Nephron progenitor cell (in vitro differentiated cells): ENCODE measurements at places on chromosomes 3 and 15.

DNA sequence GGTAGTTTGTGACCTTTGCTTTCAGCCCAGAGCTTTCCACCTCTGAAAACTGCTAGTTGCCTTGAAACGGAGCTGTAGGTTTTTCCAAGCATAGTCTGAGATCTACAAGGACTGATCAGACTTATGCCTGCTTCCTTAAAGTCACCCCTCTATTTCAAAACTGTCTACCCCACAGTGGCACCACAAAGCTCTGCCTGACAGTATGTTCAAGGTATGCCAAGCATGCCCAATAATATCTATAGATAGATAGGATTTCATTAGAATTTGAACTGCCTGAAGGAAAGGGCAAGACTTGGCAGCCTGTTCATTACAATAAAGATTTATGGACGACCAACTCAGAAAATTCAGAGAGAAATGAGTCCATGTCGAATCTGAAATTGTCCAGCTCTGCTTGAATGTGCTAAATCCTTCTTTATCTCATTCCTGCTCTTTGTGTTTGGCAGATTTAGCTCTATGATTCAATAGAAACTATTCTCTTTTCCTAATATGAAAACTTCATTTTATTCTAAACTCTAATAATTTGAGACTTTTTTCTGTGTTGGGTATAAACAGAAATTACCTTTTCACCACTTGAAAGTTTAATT is 227.6 kb upstream of the TBC1D5 start:
- DNase-seq = no peak

DNA sequence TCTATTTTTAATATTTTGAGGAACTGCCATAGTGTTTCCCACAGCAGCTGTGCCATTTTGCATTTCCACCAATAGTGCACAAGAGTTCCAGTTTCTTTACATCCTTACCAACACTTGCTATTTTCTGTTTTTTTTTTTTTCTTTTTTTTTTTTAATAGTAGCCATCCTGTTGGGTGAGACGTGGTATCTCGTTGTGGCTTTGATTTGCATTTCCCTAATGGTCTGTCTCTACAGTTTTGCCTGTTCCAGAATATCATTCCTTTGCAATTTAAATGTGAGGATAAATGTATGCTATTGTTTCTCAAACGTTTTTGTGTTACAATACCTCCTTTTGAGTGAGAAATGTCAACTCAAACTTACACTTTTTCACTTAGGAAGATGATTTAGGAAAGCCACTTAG is 22.4 kb downstream of the RCN2 start:
- DNase-seq = no peak

DNA sequence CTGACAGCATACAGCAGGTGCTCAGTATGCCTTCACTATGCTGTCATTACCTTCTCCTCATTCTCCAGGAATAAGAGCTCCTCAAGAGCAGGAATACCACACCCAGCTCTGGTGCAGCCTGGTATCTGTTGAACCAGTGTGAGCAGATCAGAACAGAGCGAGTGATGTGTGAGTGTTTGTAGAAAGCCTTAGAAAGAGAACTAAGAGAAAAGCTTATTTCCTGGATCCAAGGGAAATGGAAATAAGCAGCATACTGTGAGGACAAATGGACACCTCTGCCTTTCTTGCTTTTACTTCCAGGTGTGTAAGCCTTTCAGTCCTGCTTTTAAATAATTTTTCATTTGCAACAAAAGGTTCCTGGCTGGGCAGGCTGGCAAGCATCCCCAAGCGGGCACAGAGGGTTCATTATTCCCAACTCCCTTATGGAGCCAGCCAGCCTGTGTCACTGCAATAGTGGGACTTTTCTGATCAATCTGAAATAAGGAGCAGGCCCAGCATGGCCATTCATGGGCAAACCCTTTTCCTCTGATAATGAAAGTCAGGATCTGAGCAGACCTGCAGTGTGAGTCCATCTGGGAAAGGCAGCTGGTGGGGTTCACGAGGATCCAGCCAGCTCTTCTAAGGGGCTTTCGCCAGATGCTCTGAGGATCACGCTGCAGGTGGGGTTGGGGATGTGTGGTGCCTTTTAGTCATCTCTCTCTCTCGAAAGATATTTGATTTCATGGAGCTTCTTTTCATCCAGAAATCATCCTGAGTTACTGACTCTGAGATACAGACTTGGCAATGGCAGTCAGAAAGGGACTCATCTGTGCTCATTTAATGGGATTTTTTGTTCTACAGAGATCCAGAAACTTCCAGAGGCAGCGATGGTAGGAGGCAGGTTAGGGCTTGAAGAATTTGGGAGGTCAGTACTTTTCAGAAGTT is 594.9 kb upstream of the CFAP20DC start:
- DNase-seq = no peak

DNA sequence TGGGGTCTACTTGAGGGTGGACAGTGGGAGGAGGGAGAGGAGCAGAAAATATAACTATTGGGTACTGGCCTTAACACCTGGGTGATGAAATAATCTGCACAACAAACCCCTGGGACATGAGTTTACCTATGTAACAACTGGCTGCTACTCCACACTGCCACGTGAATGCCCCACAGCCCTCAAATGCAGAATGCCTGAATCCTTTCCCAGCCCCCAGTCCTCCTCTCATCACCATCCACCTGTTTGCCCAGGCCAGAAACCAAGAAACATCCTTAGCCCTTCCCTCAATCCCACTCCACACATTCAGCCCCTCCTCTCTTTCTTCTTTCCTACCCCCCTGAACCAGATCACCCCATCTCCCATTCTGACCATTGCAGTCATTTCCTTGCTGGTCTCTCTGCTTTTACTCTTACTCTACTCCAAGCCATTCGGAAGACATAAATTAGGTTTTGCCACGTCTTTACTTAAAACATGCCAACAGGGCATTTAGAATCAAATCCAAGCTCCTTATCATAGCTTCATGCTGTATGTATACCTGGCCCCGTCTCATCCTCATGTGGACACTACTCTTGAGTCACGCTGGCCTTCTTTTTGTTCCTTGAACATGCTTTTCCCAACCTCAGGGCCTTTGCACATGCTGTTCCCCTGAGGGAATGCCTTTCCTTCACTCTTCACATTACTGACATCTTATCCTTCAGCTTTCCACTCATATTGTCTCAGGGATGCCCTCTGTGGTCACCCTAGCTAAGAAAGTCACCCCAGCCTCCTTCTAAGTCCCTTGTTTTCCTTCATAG is 137.5 kb upstream of the ABHD17C start:
- no peak for DNase-seq

GRCh38 chr3:42476225-42477125 is 26.0 kb upstream of the VIPR1 start:
- no peak for DNase-seq

DNA sequence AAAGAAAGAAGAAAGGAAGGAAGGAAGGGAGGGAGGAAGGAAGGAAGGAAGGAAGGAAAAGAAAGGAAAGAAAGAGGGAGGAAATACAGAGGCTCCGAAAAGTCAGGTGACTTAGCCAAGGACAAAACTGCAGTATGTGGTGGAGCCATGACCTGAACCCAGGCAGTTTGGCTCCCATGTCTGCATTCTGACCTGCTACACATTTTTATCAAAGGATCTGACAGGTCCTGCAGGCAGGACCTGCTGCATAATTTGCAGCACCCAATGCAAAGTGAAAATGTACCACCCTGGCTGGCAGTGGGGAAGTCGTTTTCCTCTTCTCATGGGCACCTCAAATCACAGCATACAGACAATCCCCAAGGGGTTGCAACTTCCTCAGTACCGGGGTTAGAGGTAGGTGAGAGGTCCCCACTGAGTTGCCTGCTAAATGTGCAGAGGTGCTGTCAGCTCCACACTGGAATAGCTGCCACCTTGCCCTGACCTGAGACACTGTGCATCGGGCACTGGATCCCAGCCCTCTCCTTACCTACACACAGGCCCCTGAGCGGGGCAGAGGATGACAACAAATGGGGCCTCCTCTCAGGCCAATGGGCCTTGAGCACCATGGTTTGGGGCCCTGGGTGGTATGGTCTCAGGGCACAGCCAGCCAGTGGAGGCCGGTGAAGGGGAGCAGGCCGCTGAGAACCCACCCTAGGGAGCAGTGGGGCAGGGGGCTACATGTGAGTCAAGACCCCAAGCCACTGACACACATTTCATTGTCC is 175.1 kb downstream of the SHQ1 start:
- DNase-seq = no peak

DNA sequence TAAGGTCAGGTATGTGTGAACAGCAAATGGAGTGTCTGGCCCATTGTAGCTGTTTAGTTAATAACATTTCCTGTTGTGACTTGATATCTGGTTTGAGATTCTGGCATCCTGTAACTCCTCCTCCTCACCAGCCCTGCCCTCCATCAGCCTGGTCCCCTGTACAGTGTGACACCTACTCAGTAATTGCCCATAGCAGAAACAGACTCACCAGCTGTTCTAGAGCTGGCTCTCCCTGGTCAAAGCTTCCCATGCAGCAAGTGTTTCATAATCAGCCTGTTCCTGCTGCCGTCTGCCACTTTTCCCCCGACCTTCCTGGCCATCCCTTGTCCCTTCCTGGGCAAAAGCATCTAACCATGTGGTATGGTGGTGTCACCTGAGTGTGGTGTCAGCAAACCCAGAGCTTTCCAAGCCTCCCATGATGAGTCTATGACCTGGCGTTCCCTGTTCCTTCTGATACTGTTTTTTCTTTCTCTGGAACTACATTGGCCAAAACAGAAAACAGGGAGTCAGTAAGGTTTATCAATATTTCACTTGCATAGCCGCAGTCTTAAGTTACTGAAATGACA is 55.4 kb downstream of the B3GALNT1 start:
- DNase-seq = no peak

DNA sequence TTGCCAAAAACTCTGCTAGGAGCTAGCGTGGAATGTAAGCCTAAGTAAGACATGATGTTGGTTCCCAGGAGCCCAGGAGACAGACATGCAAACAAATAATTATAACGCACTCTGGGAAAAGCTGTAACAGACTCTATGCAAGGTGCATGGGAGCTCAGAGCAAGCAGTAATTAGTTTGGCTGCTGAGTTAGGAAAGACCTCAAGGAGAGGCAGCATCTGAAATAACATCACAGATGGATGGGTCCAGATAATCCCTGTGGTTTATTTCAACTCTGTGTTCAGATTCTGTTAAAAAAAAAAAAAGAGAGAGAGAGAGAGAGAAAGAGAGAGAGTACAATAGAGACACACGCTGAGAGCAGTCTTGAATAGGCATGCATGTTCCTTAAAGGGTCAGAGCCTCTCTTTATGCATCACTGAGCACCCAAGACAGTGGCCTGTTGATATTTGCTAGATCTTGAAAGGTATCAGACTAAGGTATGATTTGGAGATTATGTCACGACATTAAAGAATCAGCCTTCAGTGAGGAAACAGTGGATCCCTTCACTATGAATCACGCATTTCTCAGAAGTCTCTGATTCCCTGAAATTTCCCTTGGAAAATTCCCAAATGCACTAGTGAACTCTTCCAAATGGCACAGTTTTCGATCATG is 124.4 kb upstream of the LIPC start:
- no peak for DNase-seq

- DNase-seq = no peak
Observed at GRCh38 chr3:141085343-141086070, 34.4 kb downstream of the SPSB4 start.

DNA sequence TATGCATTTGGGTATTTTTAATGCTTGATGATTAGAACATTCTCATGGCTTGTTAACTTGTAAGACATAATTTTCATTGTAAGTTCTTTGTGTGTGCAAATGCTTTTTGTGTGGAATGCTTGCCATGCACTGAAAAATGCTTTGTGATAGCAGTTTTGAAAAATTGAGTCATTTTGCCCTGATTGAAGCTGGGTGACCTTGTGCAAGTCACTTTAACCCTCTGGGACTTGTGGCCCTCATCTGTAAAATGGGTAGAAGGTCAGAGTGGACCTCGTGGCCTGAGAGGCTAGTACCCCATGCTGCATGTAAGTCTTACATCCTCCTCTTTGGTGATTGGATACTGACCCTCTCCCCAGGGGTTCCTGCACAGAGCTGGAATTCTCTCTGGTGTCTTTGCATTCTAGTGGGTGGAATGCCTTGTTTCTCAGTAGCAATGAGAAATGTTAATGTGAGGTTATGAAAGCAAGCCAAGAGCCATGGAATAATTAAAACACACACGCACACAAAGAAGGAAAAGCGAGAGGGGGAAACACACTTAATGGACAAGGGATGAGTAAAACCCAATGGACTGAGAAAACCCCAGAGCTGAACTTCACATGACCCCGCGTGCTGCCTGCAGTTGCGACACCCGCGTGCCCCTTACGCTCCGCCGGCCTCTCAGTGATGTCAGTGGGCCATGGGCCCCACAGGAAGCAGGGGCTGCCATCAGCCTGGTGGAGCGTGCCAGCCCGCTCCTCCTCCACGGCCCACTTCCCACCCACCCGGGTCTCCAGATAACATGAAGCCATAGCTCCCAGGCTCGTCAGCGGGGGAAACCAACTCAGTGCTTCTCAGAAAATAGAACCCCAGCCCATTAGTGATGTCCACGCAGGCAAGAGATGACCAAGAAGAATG is 44.0 kb downstream of the SMAD3 start:
- peak; percentile 69 for DNase-seq

DNA sequence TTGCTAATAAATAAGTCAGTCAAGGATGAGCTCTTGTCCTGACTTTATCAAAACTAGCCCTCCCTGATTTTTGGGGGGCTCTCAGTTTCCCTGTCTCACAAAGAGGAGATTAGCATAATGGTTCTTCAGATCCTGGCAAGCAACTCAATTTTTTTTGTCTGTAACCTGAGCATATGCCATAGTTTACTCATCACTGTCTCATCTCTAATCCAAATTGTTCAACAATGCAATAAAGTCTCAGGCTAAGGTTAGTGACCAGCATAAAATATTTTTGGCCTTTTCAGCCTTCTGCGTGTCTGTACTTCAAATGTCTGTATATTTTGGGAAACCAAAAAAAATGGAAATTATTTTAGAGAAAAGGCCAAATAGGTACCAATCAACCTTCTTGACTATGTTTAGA is 465.6 kb upstream of the TPRG1 start:
- no peak for DNase-seq

GRCh38 chr15:97979140-97979520 is 18.6 kb downstream of the ARRDC4 start:
- DNase-seq = no peak

DNA sequence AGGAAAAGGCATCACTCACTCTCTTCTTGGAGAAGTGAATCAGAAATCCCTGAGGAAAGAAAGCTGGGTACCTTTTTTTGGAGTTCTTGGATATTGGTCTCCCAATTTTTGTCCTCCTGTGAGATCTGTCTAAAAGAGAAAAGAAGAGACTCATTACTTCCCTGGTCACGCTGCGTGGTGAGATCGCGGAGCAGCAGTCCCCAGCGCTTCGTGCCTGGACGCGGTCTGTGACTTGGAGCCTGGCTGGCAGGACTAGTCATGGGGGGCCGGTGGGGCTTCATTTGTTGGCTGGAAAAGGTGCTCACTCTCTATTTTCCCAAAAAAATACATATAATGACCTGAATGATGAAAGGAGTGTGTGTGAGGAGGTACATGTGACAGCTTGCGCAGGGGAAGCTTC is 144.0 kb downstream of the OCA2 start:
- DNase-seq = no peak

- peak; percentile 83 for DNase-seq
Observed at GRCh38 chr3:38805765-38806386, 10.1 kb downstream of the SCN10A start.

DNA sequence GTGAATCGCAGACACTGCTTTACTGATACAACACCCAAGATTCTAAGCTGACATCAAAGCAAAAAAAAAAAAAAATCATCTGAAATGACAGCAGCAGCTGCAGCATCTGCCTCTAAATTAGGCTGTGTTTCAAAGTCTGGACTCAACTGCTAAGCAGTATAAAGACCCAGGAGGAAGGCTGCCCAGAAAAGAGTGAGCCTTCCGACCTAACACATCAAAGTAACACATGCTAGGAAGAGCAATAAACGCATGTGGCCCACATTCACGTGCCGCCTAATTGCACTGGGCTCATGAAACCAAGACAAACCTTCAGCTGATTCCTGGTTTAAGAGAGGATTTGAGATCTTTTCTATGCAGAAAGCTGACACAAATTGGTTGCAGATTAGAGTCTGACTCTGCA is 317.1 kb downstream of the ZIC4 start:
- DNase-seq = peak; percentile 2
